ENCODE measurements at places on chromosomes 16 and 17. TPM values are rescaled to one million over a fixed set of nuclear protein-coding genes. Genes with fewer than 3 reads are reported as not detected.

Gene CD300LB
- not detected for total RNA-seq

Gene C17orf50
- total RNA-seq = not detected

Gene CES3
- total RNA-seq = not detected

Gene CLEC19A
- total RNA-seq = not detected

Gene VWA3A
- not detected for total RNA-seq

Gene CES5A
- total RNA-seq = not detected

Gene CMTM1
- total RNA-seq = 1.4 TPM

Gene NGFR
- total RNA-seq = 12.3 TPM
